ENCODE measurements at places on chromosomes 12 and 14. TPM values are rescaled to one million over a fixed set of nuclear protein-coding genes. Genes with fewer than 3 reads are reported as not detected.

Gene BMAL2
- 40.6 TPM for total RNA-seq

Gene CMA1
- total RNA-seq: not detected

Gene LLPH
- total RNA-seq: 4.0 TPM

Gene PDE3A
- 14.8 TPM for total RNA-seq

Gene TCP11L2
- total RNA-seq: 26.4 TPM

Gene CCDC177
- total RNA-seq: not detected

Gene RIN3
- total RNA-seq: 4.9 TPM

Gene TAMALIN
- total RNA-seq: 41.4 TPM

Gene C14orf93
- total RNA-seq: 4.9 TPM

Gene CLBA1
- total RNA-seq: 5.2 TPM

Gene OAS2
- total RNA-seq: 5.8 TPM

Gene NYNRIN
- total RNA-seq: 8.0 TPM

Gene IL31
- total RNA-seq: not detected
